ENCODE measurements at places on chromosomes 4 and X. TPM values are rescaled to one million over a fixed set of nuclear protein-coding genes. Genes with fewer than 3 reads are reported as not detected.

DNA sequence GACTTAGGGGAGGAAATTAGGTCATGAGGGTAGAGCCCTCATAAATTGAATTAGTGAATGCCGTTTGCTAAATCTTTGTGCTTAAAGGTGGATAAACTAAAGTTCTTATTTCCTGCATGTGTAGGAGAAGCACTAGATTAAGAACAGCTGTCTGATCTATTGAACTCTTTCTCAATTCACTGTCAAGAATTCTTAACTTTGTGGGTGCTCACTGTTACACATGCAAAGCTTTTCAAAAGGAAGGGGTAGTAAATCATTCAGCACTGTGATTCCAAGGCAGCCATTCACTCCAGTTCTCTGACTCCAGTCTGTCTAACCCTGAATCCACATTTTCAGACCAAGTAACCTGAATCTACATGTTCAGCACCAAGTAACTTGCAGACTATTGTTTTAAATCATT lies 1520.1 kb downstream of the PCDH18 start:
- DNase-seq, result no peak

DNA sequence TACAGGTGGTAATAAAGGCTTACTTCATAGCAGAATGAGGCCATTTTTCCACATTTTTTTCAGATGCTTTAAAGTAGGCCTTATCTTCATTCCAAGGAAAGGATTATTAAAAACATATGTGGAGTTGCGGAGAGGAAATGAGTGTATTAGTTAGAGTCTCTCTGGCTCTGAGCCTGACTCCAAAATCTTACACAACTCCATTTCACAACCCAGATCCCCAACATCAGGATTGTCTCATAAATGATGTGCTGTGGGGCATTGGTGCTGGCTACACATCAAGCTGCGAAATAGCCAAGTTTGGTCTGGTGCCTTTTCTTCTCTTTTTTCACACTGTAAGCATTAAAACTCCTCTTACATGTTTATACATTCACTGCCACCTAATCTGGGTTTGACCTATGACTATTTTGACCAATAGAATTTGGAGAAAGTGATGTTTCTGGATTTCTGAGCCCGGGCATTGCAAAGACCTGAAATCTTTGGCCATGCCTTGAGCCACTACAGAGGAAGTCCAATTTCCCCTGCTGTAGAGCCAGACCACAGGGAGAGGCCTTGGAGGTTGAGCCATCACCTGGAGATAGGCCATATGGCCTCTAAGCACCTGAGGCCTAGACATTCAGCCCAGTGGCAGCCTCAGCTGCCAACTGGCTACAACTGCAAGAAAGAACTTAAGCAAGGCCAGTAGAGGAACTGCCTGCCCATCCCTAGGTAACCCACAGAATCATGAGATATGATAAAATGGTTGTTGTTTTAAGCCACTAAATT lies 16.7 kb upstream of the SOD3 start:
- no peak for DNase-seq

- DNase-seq, result no peak
Measured at GRCh38 chr4:55980725-55981124, 32.0 kb downstream of the CEP135 start.

- no peak for DNase-seq
Measured at GRCh38 chr4:30696191-30696590, 24.0 kb upstream of the PCDH7 start.

GRCh38 chr4:19030536-19030935 lies 1009.0 kb upstream of the LCORL start:
- no peak for DNase-seq

RRH gene
- 0.28 TPM for polyA plus RNA-seq

GAR1 gene
- polyA plus RNA-seq, result 37.4 TPM

Data from large intestine (tissue), 12 donors.